ENCODE measurements at places on chromosomes 16 and 17. TPM values are rescaled to one million over a fixed set of nuclear protein-coding genes. Genes with fewer than 3 reads are reported as not detected.

The SLC5A10 gene
- total RNA-seq: not detected

The MLKL gene
- 40.0 TPM for total RNA-seq

GRCh38 chr17:82670661-82671450 is 22.6 kb upstream of the WDR45B start:
- no peaks in the 10 kb centered on the region for H3K27me3 ChIP-seq
- no peak for DNase-seq
- H3K36me3 ChIP-seq: no peaks in the 10 kb centered on the region
- H3K27ac ChIP-seq: peak overlapping the region; percentile 39
- H3K4me3 ChIP-seq: no peak overlapping the region

DNA sequence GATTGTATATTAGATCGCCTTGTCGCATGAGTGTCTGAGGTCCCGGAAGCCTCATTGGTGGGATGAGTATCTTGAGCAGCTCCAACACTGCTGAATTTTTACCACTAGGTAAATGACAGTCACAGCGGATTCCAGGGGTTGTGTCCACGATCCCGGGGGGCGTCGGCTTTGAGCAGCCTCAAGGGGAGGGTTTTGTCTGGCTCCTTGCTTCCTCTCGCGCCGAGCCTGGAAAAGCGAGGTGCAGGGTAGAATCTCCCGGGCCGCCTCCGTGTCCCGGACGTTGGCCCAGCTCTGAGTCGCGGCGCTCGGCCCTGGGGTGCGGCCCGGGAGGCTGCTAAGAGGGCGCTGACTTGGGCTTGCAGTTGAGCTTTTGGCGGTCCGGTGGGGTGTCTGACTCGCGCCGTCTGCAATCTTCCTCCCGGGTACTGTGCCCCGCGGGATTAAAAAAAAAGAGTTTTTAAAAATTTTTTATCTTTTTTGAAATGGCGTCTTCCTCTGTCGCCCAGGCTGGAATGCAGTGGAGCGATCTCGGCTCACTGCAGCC is 4.5 kb downstream of the OR1F1 start:
- no peaks in the 10 kb centered on the region for H3K36me3 ChIP-seq
- H3K27me3 ChIP-seq: peaks cover 30% of the 10 kb centered on the region
- peaks cover 21% of the 10 kb centered on the region for H3K4me1 ChIP-seq
- no peak overlapping the region for H3K27ac ChIP-seq
- DNase-seq: no peak

- H3K4me1 ChIP-seq: peaks cover 5% of the 10 kb centered on the region
- no peaks in the 10 kb centered on the region for H3K27me3 ChIP-seq
- no peak for DNase-seq
- H3K27ac ChIP-seq: no peak overlapping the region
- H3K4me3 ChIP-seq: no peak overlapping the region
- no peaks in the 10 kb centered on the region for H3K36me3 ChIP-seq
Observed at GRCh38 chr17:77701996-77702395, 256.5 kb upstream of the TNRC6C start.

DNA sequence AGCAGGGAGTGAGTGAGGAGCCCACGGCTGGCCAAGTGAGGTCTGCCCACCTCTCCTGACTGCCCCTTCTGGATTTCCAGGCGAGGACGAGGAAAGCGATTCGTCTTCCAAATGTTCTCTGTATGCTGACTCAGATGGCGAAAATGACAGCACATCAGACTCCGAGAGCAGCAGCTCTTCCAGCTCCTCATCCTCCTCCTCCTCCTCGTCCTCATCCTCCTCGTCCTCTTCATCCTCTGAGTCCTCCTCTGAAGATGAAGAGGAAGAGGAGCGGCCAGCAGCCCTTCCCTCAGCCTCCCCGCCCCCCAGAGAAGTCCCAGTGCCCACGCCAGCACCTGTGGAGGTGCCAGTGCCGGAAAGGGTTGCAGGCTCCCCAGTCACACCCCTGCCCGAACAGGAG is 13.7 kb upstream of the HSD3B7 start:
- H3K27ac ChIP-seq: no peak overlapping the region
- H3K4me1 ChIP-seq: no peaks in the 10 kb centered on the region
- DNase-seq: no peak
- no peaks in the 10 kb centered on the region for H3K36me3 ChIP-seq
- no peak overlapping the region for H3K4me3 ChIP-seq
- no peaks in the 10 kb centered on the region for H3K27me3 ChIP-seq

DNA sequence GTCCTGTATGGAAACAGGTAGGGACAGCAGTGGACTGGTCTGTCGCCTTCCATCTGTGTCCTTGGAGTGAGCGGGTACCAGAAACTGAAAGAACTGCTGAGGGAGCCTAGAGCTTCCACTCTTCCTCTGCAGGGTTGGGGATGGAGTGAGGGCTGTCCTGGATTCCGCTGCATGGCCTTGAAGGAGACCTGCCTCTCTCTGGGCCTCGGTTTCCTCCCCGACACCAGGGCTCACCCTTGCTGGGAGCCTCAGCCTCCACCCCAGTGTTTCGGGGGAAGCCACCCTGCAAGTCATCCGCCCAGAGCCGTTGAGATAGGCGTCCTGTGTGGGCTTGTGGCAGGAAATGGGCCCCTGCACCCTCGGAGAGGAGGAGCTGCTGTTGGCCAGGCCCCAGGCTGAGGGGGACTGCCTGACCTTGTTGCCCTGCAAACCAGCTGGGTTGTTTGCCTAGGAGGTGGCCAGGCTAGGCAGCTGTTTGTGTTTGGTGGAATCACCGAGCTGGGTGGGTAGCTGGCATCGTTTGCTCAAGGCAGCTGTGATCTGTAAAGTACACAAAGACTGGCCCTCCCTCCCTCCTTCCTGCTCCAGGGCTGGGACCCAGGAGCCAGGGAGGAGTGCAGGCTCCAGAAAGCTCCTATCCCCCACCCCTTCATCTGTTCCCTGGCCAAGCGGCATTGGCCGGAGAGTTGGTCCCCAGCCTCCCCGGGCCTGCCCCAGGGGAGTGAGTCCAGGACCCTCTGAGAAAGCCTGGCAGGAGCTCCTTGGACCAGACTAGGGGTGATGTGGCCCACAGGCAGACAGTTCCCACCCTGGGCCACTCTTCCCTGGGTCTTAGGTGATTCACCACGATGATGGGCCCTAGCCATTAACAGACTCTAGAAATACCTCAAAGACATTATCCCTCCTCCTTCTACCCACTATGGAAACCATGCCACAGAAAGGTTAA is 1.3 kb downstream of the RAB37 start:
- no peak for DNase-seq
- no peaks in the 10 kb centered on the region for H3K27me3 ChIP-seq
- no peaks in the 10 kb centered on the region for H3K36me3 ChIP-seq
- H3K4me1 ChIP-seq: peaks cover 28% of the 10 kb centered on the region
- no peak overlapping the region for H3K27ac ChIP-seq
- peak overlapping the region; percentile 38 for H3K4me3 ChIP-seq

DNA sequence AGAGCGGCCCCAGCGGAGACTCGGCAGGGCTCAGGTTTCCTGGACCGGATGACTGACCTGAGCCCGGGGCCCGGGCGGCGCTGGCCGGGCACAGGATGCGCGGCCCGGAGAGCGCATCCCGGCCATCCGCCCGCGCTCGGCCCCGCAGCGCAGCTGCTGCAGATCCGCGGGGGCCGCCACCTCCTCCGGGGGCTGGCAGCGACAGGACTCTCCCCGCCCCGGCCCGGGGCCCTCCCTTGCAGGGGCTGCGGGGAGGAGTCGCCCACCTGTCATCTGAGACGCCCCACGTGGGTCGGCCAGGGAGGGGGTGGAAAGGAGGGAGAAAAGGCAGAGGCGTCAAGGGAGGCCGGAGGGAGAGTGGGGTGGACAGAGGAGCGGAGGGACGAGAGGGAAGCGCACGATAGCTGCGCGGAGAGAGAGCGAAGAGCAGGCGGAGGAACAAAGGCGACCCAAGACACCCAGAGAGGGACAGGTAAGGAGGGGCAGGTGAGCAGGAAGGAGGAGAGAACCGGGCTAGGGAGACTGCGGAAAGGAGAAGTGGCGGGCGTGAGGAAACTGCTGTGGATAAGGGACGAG is 471 bp upstream of the PRKAR1A start:
- peak overlapping the region; percentile 71 for H3K4me3 ChIP-seq
- H3K4me1 ChIP-seq: peaks cover 43% of the 10 kb centered on the region
- no peaks in the 10 kb centered on the region for H3K27me3 ChIP-seq
- peak overlapping the region; percentile 99 for H3K27ac ChIP-seq
- no peak for DNase-seq

- no peak overlapping the region for H3K27ac ChIP-seq
- H3K27me3 ChIP-seq: no peaks in the 10 kb centered on the region
- H3K36me3 ChIP-seq: peaks cover 59% of the 10 kb centered on the region
- H3K4me1 ChIP-seq: peaks cover 4% of the 10 kb centered on the region
Observed at GRCh38 chr16:22326771-22327445, 29.7 kb downstream of the POLR3E start.

The LGALS9C gene
- 1.2 TPM for total RNA-seq

- no peaks in the 10 kb centered on the region for H3K4me1 ChIP-seq
- H3K36me3 ChIP-seq: no peaks in the 10 kb centered on the region
- H3K4me3 ChIP-seq: no peak overlapping the region
- DNase-seq: no peak
- no peaks in the 10 kb centered on the region for H3K27me3 ChIP-seq
Observed at GRCh38 chr17:67016039-67016762, 28.2 kb upstream of the CACNG1 start.

GRCh38 chr16:17270683-17271109 is 200.1 kb downstream of the XYLT1 start:
- peaks cover 7% of the 10 kb centered on the region for H3K4me1 ChIP-seq
- H3K4me3 ChIP-seq: no peak overlapping the region
- H3K27ac ChIP-seq: no peak overlapping the region
- H3K27me3 ChIP-seq: no peaks in the 10 kb centered on the region

DNA sequence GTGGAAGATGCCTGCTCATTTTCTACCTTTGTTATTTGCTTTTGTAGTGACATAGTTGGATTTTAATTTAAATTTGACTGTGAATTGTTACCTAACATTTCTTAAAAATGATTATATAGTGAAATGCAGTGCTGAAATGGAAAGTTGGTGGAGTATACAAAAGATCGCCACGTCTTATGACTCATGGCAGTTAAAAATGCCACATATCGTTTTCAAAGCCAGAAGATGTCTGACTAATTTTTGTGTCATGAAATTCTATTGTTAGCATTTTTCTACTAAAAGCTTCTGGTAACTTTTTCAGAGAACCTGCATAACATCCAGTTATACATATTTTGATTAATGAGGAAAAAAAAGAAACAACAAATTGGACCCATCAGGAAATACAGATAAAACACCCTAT is 20.6 kb downstream of the MAP2K4 start:
- H3K27me3 ChIP-seq: no peaks in the 10 kb centered on the region
- H3K4me3 ChIP-seq: no peak overlapping the region
- peaks cover 51% of the 10 kb centered on the region for H3K4me1 ChIP-seq
- H3K36me3 ChIP-seq: no peaks in the 10 kb centered on the region
- DNase-seq: no peak

Measured in vagina (tissue), 2 donors.